ENCODE measurements at places on chromosomes 16 and 17.

DNA sequence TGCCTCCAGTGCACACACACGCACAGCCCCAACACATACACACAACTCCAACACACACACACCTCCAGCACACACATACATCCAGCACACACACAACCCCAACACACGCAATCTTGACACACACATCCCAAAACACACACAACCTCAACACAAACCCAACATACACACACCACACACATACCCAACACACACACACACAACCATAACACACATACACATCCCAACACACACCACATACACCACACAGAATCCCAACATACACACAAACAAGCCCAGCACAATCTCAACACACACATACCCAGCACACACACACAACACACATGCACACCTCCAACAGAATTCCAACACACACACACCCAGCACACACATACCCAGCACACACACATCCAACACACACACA, 301.1 kb downstream of the ABCC12 start:
- no peak for DNase-seq

- no peak for DNase-seq
Measured at GRCh38 chr17:43809121-43809520, 23.8 kb downstream of the MPP3 start.

DNA sequence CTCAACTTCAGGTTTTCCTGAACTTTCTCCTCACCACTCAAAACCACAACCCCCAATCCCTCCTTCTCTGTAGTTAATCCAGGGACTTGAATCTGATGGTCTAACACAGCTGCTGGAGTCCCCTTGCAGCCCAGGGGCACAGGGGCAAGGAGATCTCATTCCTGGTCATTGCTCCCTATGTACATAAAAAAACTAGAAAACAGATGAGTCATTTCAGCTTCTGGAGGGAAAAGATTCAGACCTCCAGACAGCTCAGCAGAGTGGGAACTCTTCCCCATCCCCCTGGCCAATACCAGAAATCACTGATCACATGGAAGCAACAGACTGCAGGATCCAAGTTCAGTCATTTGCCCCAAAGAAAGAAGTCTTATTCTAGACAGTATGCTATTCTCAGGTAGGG, 62.1 kb downstream of the DYNLRB2 start:
- DNase-seq, result no peak

- no peak for DNase-seq
Measured at GRCh38 chr17:69592692-69593350, 178.3 kb downstream of the MAP2K6 start.

DNA sequence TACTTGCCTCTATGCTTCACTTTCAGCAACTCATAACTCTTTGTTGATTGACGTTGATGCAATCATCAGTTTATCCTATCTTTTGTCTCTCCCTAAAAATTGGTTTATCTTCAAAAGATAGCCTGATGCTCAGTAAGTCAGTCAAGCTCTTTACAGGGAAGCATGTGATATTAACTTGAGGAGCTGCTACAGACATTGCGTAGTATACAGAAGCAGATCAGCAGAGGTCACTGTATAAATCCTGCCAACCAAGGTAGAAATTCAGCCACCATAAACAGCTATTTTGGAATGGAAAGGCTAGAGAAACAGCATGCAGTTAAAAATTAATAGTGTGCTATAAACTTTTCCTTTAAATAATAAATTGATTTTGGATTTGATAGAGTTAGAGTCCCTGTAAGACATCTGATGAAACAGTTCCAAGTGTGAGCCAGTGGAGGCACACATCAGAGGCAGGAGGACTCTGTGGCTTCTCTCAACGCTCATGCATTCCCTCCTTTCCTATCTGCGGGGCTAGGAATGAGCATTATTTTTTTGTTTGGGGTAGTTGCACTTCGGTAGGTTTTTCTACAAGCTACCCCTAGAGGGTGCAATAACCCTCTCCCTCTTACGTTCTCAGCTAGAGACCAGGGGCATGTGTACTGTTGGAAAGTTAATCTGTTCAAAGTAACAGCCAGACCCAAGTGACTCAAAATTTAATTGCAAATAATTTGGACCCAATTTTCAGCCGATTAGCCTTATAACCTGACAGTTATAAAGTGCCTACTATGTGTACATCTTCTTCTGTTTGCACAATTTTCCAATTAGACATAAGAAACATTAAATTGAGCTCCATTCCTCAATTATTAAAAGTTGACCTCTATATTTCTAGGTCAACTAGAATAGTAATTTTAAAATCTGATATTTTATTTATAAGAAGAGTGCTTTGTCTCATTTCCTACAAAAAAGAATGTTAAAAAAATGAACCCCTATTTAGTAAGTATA, 647.7 kb upstream of the SOX9 start:
- DNase-seq, result no peak

GRCh38 chr16:85125570-85126393, 13.5 kb upstream of the CIBAR2 start:
- DNase-seq, result peak; percentile 52

DNA sequence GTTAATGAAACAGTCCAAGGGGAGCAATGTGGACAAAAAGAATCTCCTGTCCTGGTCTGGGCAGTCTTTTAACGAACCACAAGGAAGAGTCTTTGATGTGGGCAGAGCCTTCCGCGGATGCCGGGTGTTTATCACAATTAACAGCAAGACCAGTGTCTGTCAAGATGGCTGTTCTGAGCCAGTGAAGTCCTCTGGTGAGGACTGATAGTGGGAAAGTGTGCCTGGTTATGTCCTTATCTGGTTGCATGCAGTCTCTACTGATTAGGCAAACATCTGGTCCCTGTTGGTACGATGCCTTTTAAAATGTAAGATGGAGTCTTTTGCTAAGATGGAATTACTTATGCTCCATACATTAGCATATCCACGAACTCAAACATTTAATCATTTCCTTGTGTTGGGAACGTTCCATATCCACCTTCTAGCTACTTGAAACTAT, 88.5 kb downstream of the ZNF18 start:
- DNase-seq, result no peak

GRCh38 chr16:11992586-11993524, 16.3 kb downstream of the SNX29 start:
- DNase-seq, result no peak

DNA sequence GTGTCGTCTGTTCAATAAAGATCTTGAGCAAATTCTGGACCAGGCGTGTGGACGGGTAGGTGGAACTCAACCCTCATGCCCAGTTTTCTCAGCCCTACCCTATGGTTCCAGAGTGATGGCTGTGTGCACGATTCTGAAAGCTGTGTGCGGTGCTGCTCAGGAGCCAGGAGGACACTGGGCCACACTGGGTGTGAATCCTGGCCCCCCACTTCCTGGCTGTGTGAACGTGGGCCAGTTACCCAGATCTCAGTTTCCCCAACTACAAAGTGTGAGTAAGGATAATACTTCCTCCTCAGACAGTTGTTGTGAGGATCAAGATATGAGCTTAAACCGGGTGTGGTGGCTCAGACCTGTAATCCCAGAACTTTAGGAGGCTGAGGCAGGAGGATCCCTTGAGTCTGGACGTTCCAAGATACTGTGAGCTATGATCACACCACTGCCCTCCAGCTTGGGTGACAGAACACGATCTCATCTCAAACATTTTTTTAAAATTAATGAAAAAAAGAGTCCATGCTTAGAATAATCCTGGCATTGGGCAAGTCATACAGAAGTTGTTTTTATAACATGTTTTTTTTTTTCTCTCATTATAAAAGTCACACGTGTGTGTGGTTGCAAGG, 14.7 kb upstream of the MPRIP start:
- DNase-seq, result no peak

GRCh38 chr16:86865851-86866662, 287.7 kb downstream of the FOXL1 start:
- DNase-seq, result peak; percentile 84

- DNase-seq, result no peak
Measured at GRCh38 chr16:30567160-30567990, 4.1 kb downstream of the ZNF688 start.

- no peak for DNase-seq
Measured at GRCh38 chr17:31680126-31680525, 178.9 kb downstream of the COPRS start.

- no peak for DNase-seq
Measured at GRCh38 chr17:33667671-33668070, 374.6 kb upstream of the ASIC2 start.

DNA sequence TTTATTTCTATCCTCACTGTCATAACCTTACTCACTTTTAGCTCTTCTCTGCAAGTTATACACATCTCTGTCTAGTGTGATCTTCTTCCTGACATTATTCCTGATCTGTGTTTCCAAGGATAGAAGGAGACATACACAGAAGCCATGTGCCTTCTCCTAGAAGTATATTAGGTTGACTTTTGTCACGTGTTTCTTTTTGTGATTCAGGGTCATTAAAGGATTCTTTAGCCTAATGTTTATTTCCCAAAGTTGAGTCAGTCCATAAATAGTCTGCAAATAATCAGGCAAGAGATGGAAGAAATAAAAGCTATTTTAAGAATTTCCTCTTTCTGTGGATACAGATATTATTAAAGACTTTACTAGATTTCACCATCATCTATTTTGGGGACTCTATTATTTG, 214.1 kb upstream of the GOT2 start:
- DNase-seq, result no peak

DNA sequence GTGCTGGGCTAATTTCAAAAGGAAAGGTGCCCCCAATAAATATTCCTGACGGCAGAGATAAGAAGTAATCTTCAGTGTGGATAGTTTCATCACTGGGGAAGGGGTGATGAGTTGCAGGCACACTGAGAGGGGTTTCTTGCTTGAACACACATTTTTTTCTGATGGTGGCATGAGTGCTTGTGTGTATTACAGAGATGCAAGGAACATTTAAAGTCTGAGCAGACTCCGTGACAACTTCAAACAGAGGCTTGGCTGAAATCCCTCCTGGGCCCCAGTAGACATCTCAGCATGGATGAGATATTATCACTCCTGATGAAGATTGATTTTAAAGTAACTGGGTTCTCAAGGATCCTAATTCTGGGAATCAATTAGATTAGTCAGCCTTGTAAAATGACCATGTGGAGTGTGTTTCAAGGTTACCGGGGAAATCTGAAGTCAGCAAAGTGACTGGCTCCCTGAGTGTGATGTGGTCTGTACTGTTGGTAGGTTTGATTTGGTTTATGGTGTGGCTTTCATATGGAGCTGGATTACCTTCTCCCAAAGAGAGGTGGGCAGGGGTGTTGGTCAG, 435.8 kb upstream of the EEF2KMT start:
- no peak for DNase-seq

GRCh38 chr17:81173052-81173761, 7.2 kb upstream of the AATK start:
- no peak for DNase-seq

DNA sequence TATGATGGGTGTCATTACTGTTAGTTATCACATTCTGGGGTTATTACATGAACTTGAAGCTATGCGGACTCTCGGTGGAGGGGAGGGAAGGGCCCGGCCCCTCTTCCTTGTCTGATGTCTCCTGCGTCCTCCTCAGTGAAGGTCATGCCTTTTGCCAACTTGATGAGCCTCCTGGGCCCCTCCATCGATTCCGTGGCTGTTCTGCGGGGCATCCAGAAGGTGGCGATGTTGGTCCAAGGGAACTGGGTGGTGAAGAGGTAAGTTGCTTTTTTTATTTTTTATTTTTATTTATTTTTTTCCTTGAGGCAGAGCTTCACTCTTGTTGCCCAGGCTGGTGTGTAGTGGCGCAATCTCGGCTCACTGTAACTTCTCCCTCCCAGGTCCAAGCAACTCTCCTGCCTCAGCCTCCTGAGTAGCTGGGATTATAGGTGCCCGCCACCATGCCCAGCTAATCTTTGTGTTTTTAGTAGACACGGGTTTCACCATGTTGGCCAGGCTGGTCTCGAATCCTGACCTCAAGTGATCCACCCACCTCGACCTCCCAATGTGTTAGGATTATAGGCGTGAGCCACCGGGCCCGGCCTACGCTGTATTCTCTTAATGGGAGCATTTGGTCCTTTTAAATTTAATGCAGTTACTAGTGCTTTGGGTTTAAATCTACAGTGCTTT, 21.6 kb downstream of the POLR3E start:
- no peak for DNase-seq

DNA sequence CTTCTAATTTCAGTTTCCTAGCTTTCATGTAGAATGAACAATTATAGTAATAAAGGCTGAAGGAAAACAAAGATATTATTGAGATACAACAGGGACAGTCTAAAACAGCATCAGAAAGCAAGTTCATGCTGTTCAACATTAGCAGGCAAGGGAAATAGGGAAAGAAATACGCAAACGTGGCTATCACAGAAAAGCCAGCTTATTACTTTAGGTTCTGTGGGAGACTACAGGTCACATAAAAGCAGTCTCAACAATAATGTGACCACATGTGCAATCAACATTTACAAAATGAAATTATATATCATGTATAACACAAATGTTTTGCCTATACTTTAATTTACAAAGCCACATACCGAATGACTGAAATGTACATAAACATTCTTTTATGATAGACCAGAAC, 4.9 kb upstream of the TRIM37 start:
- no peak for DNase-seq

DNA sequence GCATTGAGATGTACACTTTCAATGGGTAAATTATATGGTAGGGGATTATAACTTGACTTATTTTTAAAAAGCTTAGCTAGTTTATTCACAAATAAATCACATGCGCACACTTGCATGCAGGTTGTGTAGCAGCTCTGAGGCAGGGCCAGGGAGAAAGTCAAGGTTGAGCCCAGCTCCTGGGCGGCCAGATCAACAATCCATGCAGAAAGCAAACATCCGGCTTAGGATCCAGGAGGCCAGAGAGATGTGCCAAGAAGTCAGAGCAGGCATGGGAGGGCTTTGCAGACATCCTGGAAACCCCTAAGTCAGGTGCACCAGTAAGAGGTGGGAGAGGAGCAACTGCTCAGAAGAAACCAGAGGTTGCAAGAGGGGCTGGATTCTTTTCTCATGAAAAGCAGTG, 186.5 kb downstream of the AXIN2 start:
- DNase-seq, result no peak

- DNase-seq, result no peak
Measured at GRCh38 chr16:56600398-56600999, 7.9 kb upstream of the MT2A start.

- no peak for DNase-seq
Measured at GRCh38 chr17:30519166-30519565, 42.0 kb downstream of the GOSR1 start.

DNA sequence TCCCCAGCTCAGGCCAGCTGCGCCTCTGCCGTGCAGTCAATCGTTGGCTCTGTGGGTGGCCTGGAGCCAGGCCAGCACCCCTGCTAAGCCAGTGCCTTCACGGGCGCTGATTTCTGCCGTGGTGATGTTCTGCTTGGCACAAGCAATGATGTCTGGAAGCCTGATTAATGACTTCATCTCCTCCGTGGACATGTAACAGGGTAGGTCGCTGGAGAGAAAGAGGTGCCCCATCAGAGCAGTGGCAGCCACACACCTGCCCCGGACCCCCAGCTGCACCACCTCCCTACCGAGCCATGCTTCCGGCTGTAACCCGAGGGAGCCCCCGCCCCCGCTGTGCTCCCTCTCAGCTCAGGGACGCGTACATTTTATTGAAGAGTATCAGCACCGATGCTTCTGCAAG, 1.9 kb downstream of the ARL16 start:
- no peak for DNase-seq

Measured in right hindlimb (tissue), 1 donor.